ENCODE measurements at places on chromosomes 7 and 10.

DNA sequence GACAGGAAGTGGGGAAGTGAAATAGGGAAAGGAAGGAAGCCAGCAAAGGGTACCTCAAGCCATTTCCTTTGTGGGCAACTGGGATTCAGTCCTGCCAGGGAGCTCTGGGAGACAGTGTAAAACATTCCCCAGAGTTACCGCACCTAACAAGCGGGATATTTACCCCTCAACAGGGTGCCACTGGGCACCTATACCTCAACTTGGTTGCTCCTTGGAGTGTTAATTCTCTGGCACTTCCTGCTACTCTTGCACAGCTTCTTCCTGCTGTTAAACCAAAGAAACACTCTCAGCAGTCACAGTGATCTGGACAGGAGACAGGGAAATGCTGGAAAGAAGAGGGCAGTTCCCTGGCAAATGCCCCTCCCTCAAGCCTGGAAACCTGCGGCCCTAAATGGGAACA lies 151.3 kb downstream of the REEP3 start:
- DNase-seq, result no peak

GRCh38 chr7:103447073-103447960 lies 1.3 kb upstream of the SLC26A5 start:
- no peak for DNase-seq

- no peak for DNase-seq
Measured at GRCh38 chr10:30034433-30035137, 24.8 kb downstream of the JCAD start.

DNA sequence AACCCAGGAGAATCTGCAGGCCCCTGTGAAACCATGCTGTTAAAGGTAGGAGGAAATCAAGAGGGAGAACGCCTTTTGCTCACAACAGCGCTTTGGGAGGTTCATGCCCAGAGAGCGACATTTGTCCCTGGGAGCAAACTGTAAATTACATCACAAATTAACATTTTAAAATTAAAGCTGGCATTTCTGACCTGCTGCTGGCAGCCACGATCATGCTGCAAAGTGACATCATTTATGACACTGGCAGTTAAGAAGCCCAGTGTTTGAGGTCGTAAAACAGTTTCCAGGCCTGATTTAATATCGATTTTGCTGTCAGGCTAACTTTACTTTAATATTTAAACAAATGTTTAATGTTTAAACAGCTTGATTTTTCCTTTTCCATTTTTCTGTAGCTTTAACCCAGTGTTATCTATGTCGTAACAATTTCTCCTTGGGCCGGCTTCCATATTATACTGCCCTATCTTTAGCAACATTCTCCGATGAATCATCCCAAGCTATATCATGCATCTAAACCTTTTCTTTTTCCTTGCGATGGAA lies 86.5 kb upstream of the NPVF start:
- no peak for DNase-seq

DNA sequence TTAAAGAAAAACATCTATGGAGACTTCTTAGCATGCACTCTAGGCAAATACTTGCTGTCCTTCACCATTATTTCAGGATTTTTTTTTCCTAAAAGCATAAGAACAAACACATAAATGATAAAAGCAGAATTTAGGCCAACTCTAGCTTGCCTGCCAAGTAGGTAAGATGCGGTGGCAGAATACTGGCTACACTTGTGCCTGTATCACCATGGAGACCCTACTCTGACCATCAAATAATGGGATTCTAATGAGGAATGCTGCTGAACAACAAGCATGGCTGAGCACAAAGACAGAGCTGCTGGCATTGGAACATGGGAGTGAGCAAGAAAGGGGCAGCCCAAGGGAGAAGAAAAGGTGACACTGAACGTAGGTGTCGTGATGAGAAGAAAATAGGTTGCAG lies 18.5 kb upstream of the TAS2R40 start:
- no peak for DNase-seq

DNA sequence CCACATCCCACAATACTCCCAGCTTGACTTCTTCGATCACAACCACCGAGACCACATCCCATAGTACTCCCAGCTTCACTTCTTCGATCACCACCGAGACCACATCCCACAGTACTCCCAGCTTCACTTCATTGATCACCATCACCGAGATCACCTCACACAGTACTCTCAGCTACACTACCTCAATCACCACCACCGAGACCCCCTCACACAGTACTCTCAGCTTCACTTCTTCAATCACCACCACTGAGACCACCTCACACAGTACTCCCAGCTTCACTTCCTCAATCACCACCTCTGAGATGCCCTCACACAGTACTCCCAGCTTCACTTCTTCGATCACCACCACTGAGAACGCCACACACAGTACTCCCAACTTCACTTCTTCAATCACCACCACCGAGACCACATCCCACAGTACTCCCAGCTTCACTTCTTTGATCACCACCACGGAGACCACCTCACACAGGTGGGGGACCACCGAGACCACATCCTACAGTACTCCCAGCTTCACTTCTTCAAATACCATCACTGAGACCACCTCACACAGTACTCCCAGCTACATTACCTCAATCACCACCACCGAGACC lies 8.6 kb downstream of the MUC3A start:
- DNase-seq, result no peak

DNA sequence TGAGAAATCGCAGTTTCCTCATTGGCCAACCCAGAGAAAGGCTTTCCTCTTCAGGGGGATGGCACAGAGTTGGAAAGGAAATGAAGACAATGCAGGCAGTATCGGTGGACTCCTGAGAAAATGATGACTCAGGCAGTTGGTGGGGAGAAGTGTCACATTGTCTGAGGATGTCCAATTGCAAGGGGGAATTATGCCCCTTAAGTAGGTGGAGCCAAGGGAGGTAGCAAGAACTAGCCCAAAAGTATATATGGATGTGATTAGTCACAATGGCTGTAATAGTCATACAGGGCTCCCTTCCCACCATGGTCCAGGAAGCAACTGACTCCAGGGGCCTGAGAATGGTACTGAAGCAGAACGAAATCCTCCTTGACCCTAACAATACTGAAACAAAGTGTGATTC lies 58.3 kb upstream of the EGFR start:
- no peak for DNase-seq

- DNase-seq, result no peak
Measured at GRCh38 chr10:102202386-102202785, 23.7 kb upstream of the ELOVL3 start.

DNA sequence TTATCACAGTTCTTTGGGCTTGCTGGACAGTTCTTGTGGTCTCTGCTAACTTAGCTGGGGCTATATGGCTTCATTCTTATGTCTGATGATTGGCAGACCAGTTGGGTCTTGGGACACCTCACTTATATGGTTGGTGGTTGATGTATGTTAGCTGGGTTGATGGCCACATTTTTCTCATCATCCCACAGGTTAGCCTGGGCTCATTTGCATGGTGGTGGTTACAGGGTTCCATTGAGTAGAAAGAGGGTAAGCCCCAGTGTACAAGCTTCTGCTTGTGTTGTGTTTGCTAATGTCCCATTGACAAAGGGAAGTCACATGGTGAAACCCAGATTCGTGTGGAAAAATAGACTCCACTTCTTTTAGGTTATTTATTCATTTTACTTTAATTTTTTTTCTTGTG lies 40.6 kb downstream of the TMEM60 start:
- DNase-seq, result no peak

DNA sequence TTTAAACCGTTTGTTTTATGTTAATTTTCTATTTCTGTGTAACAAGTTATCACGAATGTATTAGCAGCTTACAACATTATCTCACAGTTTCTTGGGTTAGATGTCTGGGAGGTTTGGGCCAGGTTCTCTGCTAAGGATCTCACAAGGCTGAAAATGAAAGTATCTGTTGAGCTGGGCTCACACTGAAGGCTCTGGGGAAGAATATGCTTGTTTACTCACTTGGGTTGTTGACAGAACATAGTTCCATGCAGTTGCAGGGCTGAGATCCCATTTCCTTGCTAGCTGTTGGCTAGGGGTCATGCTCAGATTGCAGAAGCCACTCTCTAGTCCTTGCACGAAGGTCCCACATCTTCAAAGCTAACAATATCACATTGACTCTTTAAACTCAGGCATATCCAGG lies 266.6 kb upstream of the GNAI1 start:
- no peak for DNase-seq

DNA sequence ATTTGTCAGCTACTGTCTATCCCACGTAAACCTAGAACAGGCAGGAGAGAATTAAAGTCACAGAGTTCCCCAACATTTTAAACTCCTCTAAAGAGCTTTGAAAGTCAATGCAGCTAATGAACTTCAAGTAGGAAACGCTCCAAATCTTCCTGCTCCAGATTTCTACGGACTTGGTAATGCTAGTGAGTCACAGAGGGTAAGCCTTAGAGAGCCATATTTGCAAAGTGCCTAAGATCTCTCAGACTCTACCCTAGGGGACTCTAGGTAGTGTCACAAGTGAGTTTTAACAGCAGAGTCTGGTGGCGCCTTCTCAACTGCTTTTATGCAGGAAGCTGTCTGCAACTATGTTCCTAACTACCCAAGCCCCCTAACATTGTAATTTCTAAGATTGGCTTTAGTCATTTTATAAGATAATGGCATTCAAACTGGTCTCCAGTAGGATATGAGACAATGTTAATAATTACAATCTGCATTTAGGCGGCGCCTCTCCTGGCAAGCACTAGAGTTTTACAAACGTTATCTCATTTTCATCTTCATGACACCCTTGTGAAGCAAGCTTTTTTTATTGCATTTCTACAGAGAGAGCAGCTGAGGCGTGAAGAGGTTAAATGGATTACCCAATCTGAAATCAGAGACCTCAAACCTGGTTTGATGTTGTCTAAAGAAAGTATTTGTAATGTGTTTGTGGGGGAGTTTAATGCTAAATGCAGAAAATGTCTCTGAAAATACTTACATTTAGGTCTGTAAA lies 22.0 kb upstream of the FZD1 start:
- DNase-seq, result no peak

GRCh38 chr10:47418966-47419365 lies 34.9 kb upstream of the ZNF488 start:
- DNase-seq, result no peak

Data from iPS DF 19.7 (cell line).